A549 treated with GW870086 at 1 μM for 4 hours (cell line): ENCODE measurements at places on chromosomes 1 and 21. TPM values are rescaled to one million over a fixed set of nuclear protein-coding genes. Genes with fewer than 3 reads are reported as not detected.

RAB25 gene
- not detected in 5 replicates for total RNA-seq

LYPD8 gene
- total RNA-seq = 0.10 to 0.12 TPM (median 0.12 TPM) in 4 of 5 replicates, not detected in the other

TMEM82 gene
- not detected in 5 replicates for total RNA-seq

BACE2 gene
- 21.5 to 24.5 TPM (median 22.3 TPM) in 5 replicates for total RNA-seq

FAM167B gene
- total RNA-seq = 0.32 to 0.75 TPM (median 0.38 TPM) in 5 replicates

CFHR4 gene
- total RNA-seq = not detected in 5 replicates
